ENCODE measurements at places on chromosomes 6 and 20.
A peak's percentile ranks its signal among the peaks of the same experiment; 100 is the strongest.

DNA sequence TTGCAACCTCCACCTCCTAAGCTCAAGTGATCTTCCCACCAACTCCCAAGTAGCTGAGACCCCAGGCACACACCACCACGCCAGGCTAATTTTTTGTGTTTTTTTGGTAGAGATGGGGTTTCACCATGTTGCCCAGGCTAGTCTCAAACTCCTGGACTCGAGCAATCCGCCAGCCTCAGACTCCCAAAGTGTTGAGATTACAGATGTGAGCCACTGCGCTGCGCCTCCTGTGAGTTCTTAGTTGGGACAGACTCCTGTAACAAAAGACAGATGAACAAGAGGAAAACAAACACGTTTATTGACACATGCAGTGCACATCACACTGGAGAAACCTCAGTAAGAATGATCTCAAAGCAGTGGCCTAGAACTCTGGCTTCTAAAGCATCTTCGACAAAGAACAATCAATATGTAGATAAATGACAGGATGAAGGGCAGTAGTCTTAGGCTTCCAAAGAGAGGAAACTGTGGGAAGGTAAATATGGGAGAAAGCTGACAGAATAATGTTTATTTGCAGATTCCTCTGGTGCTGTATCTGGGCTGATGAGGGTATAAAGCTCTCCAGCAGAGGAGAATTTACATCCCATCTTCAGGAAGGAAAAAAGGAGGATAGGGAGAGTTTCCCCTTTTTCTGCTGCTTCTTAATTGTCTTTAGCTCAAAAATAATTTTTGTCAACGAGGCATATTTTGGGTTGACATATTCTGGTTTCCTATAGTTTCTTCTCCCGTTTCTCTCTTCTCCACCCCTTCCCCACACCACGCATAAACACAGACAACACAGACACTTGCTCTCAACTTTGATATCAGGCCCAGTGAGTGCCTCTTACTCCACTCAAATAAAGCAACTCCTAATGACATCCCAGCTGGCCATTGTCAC lies 84.7 kb upstream of the TNFAIP3 start:
- no peak for DNase-seq

- DNase-seq, result no peak
Measured at GRCh38 chr6:11975353-11975977, 36.6 kb upstream of the HIVEP1 start.

- peak; percentile 64 for DNase-seq
Measured at GRCh38 chr6:36387440-36388303, at the start of gene ETV7. ETV7 (minus strand) TSS chr6:36387669; CDS start chr6:36387541, 128 bp downstream.

DNA sequence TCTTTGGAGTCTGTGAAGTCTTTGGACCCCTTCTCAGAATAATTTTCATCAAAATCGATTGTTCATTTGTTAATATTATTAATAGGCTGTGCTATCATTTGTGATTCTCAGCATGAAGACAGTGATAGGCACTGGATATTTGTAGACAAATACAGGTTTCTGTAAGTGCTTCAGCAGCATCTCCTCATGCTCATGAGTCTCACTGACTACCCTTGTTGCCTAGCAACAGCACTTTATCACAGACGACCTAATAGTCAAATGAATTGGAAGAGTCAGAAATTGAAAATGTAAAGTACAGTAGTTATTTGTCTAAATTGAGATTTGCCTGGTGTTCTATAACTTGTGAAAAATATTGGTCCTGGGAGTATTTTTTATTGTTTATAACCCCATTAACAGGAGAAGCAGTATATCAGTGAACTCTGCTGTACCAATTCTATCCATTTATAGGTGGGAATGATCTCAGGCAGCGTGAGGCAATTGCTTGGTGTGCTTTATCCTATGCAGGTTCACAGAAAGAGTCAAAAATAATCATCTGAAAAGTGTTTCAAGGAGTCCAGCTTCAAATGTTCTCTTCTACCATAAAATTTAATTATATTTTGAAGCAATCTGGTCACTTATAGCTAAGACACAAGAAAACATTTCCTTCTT lies 684.6 kb downstream of the RFPL4B start:
- DNase-seq, result no peak

- DNase-seq, result no peak
Measured at GRCh38 chr6:132314432-132314831, 86.8 kb downstream of the MOXD1 start.

- no peak for DNase-seq
Measured at GRCh38 chr20:24674921-24675605, 205.6 kb downstream of the SYNDIG1 start.

- no peak for DNase-seq
Measured at GRCh38 chr6:108733051-108733450, 115.2 kb upstream of the ARMC2 start.

DNA sequence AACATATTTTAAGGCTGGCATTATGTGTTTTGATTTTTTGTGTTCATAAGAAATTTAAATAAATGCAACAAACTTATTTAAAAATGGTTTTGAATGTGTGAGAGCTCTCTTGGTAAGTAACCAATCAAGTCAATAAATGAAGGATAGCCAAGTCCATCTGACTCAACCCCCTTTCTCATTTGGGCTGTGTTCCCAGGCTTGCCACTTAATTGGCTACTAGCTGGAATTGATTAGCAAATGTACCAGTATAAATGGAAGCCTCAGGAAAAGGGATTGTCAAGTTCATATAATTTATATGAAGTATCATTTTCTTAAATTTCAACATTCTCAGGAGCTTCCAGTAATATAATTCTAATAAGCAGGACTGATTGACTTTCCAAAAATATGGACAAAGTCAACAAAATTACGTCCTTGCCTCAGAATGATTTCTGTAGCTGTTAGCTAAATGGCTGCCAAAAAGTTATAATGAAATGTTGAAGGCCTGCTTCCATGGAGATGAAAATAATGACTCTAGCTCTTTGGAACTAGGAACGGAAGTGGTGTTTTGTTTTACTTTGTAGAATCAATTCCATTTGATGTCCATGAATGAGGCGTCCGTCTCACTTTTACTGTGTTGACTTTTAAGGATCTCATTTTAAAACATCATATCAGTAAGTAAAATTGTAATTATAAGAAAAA lies 614.9 kb downstream of the CDH26 start:
- DNase-seq, result no peak

- no peak for DNase-seq
Measured at GRCh38 chr6:156418253-156418652, 358.9 kb upstream of the ARID1B start.

DNA sequence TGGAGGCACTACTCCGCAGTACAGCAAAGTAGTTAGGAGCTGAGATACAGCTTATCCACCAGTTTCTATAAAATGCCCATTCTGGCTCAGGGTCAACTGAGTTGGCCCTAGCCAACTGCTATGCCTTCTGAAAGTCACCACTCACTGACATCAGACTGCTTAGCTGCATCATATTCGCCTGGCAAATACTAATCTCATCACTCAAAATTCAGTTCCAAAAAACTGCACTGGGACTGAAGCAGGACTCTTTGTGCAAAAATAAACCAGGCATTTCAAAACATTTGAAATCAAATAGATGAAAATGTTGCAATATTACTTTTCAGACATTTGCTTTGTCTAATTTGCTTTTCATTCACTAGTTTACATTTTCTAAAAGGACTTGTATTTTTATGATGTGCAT lies 230.0 kb downstream of the ALDH8A1 start:
- no peak for DNase-seq

DNA sequence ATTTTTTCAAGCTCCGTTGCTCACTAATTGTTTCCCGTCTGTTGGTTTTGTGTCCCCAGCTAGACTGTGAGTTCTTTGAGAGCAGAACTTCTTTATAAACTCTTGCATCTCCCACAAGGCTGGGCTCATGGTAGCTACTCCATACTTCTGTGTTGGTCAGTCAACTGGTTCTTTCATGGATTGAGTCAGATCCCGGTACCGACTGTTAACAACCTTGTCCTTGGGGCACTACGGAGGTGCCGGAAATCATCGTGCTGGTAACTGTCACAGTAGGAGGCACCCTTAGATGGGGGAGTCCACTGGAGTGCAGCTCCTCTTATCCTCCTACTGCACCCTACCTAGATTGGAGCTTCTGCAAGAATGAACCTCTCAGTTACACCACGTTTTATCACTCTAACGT lies 8.6 kb upstream of the STX16 start:
- no peak for DNase-seq

- peak; percentile 85 for DNase-seq
Measured at GRCh38 chr20:19583532-19584175, 174.4 kb upstream of the RIN2 start.

GRCh38 chr6:28347119-28347518 lies 2.6 kb upstream of the ZKSCAN3 start:
- no peak for DNase-seq

DNA sequence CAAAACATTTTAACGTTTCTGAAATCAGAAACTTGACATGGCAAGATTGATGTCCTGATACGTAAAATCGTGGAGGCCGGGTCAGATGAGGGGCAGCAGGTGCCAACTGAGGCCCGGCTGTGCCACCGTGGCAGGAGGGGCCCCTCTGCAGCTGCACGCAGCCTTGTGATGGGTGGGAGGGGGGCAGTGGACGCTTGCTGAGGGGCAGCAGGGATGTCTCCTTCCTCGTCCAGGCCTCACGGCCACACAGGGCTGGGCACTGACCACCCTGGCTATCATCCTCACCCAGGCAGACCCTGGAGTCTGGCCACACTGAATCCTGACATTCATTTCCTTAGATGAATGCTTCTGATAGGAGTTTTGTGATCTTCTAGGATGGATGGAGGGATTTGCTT lies 114.7 kb downstream of the ERMARD start:
- no peak for DNase-seq

DNA sequence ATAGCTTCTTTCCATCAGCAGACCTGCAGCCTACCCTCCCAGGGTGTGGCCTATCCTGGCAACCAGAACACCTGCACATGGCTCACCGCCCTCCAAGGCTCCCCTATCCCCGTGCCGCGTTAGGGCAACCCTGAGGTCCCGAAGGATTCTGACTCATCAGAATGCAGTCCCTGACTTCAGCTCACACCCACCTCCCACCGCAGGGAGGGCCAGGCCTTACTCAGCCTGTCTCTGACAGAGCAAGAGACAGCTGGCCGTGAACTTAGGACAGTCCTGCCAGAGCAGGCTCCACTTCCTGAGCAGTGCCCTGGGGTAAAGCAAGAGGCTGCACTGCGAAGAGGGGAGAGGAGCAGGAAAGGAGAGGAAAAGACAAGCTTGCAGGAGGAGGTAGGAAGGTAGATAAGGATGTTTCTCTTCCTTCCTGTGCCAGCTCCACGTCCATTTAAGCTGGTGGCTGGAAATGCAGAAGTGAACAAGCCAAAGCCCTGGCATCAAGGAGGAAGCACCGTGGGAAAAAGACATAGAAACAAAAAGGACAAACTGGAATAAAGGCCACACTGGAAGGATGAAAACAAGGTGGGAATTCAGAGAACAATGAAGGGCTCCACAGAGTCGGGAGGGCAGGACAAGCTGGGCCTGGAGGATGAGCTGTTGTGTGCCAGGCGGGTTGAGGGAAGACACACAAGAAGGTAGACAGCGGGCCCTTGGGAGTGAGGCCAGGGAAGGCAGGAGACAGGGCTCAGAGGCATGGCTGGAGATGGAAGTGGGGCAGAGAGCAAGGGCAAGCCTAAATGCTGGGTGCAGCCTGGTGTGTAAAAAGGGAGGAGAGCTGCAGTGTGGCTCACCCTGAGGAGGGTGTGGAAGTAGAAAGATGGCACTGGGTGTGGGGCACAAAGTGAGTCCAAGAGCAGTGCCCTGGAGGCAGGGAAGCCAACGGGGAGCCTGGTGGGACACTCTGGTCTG lies 102.7 kb downstream of the SLC23A2 start:
- DNase-seq, result peak; percentile 75

GRCh38 chr6:136791296-136792094 lies 782 bp downstream of the MAP3K5 start:
- DNase-seq, result peak; percentile 71

GRCh38 chr6:161268531-161269210 lies 5.2 kb downstream of the AGPAT4 start:
- no peak for DNase-seq

DNA sequence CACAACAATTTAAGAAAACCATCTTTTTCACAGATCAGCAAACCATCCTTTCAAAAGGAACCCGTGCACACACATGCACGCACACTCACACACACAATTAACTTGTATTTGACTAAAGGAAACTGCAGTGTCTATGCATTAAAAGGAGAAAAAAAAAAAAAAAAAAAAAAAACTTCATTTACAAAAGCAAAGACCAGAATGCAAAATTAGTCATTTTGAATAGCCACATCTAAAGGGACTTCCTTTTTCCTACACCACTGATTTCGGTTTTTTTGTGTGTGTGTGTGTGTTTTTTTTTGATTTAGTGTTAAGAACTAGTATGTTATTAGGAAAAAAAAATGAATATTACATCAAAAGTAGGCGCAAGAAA lies 6.3 kb downstream of the ZMYND8 start:
- DNase-seq, result no peak

DNA sequence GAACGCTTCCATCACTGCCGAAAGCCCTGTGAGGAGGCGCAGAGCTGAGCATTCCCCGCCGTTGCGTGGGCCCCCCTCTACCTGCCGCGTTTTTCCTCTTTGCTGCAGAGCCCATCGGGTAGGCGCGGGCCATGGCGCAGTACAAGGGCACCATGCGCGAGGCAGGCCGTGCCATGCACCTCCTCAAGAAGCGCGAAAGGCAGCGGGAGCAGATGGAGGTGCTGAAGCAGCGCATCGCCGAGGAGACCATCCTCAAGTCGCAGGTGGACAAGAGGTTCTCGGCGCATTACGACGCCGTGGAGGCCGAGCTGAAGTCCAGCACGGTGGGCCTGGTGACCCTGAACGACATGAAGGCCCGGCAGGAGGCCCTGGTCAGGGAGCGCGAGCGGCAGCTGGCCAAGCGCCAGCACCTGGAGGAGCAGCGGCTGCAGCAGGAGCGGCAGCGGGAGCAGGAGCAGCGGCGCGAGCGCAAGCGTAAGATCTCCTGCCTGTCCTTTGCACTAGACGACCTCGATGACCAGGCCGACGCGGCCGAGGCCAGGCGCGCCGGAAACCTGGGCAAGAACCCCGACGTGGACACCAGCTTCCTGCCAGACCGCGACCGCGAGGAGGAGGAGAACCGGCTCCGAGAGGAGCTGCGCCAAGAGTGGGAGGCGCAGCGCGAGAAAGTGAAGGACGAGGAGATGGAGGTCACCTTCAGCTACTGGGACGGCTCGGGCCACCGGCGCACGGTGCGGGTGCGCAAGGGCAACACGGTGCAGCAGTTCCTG lies 693 bp downstream of the FAM50B start:
- no peak for DNase-seq

DNA sequence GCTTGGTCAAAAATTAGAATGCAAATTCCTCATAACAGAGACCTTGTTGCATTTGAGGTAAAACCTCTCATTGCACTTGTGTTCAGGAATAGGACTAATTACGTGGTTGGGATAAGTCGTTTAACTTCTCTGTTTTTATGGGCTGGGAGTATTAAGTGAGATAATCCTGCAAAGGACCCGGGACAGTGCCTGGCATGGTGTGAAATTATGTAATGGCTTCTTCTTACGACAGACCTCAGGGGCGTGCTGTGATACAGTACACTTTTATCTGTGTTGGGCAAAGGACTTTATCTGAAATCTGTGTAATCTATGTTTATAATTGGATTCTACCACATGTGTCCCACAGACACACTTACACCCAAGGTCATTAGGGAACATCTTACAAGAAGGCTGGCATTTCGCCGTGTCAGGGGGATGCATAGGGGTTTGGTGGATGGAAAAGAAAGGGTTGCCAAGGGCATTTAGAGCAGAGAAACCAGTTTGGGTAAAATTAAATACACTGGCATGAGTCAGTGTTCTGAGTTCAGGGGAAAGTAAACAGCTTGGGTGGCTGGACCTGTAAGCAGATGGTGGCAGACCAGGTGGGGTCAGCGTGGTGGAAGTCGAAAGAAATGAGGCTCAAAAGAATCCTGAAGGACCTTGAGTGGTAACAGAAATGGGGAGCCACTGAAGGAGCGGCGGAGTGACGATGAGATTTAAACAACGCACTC lies 17.2 kb upstream of the RTF2 start:
- DNase-seq, result no peak

All from hepatocyte (in vitro differentiated cells).